ENCODE measurements at places on chromosomes 5 and 9.

DNA sequence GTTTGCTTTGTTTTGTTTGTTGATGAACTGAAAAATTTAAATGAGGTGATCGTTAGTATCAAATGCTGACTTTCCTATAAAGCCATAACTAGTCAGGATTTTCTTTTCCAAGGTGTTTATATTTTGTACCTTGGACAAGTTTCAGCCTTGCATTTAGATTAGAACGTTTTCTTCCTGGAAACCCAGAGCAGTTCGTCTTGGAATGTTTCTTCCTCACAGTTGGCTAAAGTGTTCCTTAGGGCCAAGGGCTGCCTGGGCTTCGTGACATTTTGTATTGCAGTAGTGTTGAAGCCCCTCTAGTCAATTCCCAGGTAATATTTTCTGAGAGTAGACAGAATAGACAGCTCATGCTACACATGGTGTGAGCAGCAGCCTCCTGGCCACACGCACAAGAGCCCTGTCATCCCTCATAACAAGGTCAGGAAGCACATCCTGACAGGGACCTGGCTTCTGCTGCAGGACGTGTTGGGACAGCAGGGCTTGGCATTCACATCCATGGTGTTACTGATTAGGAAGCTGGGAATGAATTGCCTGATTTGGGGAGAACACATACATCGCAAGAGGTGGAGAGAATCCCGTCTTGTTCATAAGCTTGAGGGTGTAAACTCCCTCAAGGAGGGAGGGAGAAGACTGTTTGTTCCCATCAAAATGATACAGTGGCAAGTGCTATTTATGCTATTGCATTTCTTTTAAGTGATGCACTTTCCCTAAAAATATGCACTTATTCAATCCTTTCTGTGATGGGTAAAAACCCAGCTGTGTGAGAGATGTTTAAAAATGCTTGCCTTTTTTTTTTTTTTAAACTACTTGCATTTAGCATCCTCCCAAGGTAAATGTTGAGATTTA is 31.7 kb downstream of the FUBP3 start:
- no peak for DNase-seq

DNA sequence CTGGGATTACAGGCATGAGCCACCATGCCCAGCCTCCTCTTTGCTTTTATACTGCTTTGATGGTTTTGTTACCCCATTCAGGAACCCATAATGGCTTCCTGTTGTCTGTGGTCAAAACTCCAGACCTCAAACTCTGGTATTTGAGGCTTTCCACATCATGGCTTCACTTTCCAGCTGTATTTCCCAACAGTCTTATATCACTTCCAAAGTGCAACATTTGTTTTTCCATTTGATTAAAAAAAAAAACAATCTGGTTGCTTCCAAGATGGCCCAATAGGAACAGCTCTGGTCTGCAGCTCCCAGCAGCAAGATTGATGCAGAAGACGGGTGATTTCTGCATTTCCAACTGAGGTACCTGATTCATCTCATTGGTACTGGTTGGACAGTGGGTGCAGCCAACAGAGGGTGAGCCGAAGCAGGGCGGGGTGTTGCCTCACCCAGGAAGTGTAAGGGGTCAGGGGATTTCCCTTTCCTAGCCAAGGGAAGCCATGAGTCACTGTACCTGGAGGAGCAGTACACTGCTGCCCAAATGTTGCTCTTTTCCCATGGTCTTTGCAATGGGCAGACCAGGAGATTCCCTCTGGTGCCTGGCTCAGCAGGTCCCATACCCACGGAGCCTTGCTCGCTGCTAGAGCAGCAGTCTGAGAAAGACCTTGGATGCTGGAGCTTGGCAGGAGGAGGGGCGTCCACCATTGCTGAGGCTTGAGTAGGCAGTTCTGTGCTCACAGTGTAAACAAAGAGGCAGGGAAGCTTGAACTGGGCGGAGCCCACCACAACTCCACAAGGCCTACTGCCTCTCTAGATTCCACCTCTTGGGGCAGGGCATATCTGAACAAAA is 458.4 kb downstream of the KDM4C start:
- no peak for DNase-seq

GRCh38 chr5:11904265-11904906 is at the start of gene CTNND2:
Gene CTNND2 (minus strand): TSS chr5:11904446. CDS start chr5:11903853, 593 bp downstream.
- DNase-seq, result no peak

DNA sequence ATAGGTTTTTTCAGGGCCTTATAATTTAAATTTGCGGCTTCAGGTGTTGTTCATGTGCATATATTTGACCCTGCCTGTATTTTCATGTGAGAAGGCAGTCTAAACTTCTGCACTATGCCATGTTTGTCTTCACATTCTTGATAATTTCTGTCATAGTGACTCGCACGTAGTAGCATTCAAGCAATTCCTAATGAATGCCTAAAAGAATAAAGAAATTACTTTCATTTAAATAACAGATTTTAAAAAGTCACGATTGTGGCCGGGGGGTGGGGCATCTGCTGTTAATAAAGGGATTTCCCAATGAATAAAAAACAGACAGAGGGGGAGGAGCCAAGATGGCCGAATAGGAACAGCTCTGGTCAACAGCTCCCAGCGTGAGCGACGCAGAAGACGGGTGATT is 318.0 kb downstream of the ADAMTS6 start:
- no peak for DNase-seq

DNA sequence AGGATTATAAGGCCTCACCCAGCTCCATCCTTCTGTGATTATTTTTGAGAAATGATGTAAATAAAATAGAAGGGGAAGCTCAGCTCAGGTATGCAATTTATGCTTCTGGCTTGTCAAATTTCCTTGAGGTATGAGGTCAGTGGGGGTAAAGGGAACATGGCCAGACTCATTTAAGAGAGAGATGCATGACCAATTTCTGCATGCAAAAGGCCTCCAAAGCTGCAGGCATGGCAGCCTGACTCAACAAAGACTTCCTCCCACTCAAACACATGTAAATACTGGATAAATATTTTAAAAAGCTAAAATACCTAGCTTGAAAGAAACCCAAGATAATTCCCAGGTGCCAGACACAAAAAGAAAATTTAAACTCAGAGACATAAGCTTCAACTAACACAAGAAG is 101.4 kb upstream of the SLC1A3 start:
- no peak for DNase-seq

GRCh38 chr9:112043423-112043822 is 131.7 kb downstream of the SUSD1 start:
- DNase-seq, result no peak

GRCh38 chr9:19138084-19138483 is 10.8 kb upstream of the PLIN2 start:
- no peak for DNase-seq

DNA sequence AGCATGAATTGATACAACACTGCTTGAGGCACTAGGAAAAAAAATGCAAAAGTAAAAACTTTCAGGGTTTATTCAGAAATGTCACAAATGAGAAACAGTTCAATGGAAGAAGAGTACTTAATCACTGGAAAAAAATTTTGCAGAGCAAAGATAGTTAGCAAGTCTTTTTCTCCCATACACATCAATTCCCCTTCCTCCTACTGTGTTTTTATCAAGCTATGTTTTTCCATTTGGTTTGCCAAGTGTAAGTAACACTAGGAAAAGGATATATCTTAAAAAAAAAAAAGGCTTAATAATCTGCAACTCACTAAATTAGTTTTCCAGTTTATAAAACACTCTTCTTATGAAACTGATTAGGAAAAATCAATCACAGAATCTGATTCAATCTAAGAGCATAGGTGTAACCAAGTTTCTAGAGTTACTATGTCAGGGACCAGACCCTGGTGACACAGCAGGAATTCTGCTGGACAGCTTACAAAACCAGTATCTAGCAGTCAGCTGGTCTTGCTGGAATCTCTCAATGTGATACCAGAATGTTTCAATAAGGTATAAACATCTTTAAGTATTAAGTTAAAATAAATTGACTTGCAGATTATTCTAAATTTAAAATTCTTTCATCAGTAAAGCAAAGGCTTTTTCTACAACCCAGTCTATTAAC is 34.7 kb downstream of the RNF145 start:
- no peak for DNase-seq

DNA sequence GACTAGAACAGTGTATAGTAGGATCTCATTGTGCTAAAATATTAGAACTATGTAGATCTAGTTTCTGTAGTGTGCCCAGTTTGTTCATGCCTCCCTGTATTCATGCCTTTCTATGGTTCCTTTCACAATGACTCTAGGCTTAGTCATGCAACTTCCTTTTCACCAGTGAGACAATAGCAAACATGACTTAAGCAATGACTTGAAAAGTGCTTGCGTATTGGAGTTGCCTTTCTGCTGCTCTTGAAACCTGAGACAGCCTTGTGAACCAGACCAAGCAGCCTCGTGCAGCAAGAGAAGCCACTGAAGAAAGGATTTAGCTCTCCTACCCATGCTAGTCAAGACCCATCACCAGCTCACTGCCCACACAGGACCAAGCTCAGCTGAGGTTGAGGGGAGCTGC is 294.5 kb upstream of the TAS2R1 start:
- no peak for DNase-seq

- no peak for DNase-seq
These were observed 75.0 kb downstream of the NSG2 start for GRCh38 chr5:174120401-174121005.

- DNase-seq, result no peak
These were observed 33.9 kb downstream of the OLFML2A start for GRCh38 chr9:124810663-124811355.

- no peak for DNase-seq
These were observed 24.2 kb downstream of the WNK2 start for GRCh38 chr9:93207860-93208734.

GRCh38 chr9:125410522-125410894 is 148.9 kb downstream of the GAPVD1 start:
- DNase-seq, result no peak
